ENCODE measurements at places on chromosomes 16 and 17.

DNA sequence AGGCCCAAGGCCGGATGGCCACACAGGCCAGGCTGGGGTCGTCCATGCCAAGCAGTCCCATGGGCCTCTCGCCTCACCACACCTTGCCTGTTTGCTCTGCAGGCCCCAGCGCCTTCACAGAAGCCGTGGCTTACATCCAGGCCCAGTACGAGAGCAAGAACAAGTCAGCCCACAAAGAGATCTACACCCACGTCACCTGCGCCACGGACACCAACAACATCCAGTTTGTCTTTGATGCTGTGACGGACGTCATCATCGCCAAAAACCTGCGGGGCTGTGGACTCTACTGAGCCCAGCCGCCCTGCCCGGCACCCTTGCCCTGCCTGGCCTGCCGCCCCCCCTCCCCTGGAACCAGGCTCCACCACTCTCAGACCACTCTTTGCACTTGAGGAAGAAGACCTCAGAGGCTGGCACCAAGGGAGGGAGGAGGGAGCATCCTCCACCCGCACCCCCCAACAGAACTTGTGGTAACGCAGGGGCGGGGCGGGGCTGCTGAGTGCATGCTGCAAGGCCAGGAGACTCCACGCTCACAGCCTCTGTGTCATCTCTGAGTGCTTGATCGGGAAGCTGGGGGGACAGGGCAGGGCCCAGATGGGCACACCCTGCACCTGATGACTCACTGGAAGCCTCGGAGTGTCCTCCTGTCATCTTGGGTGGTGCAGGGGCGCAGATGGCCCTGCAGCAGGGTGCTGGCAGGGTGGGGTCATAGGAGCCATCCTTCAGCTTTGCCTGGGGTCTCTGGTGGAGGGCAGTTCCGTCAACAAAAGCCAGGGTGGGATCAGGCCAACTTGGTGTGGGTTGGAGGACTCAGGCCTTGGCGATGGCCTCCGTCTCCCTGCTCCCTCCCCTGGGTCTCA is 81.5 kb downstream of the AMFR start:
- DNase-seq = no peak

DNA sequence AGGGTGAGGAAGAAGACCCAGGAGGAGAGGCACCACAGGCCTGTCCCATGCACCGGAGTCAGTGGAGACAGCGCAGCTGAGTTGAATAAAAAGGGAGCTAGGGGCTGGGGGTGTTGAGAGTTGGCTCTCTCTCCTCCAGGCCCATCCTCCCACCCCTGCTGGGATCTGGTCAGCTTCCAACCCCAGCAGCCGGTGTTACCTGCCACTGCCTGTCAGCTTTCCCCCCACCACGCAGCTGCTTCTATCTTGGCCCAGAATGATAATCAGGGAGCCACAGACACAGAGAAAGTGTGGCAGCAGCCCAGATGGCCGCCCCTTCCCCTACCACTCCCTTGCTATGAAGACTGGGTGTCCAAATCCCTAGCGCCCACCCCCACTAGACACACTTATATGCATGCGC is 120.6 kb upstream of the RPL38 start:
- DNase-seq = no peak

GRCh38 chr17:1636732-1637285 is 8.2 kb upstream of the SLC43A2 start:
- DNase-seq = no peak

DNA sequence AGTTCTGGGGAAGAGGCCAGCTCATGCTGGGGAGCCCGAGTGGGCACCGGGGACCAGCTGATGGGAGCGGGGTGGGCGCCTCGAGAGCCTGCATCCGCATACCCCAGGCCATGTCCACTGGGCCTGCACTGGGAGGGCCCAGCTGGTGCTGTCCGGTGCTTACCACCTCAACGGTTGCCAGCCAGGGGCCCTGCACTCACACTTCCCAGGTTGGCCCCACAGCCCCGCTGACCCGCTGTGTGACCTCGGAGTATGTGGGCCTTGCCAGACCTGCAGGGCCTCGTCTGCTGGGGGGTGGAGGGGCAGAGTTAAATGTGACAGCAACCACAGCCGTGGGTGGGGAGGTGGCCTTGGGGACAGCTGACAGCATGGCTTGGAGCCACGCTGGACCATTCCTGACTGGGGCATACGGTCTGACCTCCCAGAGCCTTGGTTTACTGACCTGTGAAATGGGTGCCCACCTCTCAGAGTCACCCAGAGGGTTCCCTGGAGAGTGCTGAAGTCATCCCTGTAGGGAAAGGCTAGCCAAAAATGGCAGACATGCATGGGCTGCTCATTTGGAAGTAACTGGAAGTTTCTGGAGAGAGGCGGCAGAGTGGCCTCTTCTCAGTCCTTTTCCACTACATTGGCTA is 5.4 kb upstream of the GAA start:
- DNase-seq = no peak

Measured in HuH-7 (cell line).